Neural crest cell (in vitro differentiated cells): ENCODE measurements at places on chromosomes 3 and 15. TPM values are rescaled to one million over a fixed set of nuclear protein-coding genes. Genes with fewer than 3 reads are reported as not detected.
A peak's percentile ranks its signal among the peaks of the same experiment; 100 is the strongest.

The DUOX1 gene
- total RNA-seq: not detected in 2 replicates

The AGTR1 gene
- 2.1 and 2.3 TPM in 2 replicates for total RNA-seq

The SENP2 gene
- total RNA-seq: 46.7 and 55.6 TPM in 2 replicates

The LMLN gene
- total RNA-seq: 9.6 and 10.1 TPM in 2 replicates

The CLSTN2 gene
- total RNA-seq: 1.5 and 1.9 TPM in 2 replicates

DNA sequence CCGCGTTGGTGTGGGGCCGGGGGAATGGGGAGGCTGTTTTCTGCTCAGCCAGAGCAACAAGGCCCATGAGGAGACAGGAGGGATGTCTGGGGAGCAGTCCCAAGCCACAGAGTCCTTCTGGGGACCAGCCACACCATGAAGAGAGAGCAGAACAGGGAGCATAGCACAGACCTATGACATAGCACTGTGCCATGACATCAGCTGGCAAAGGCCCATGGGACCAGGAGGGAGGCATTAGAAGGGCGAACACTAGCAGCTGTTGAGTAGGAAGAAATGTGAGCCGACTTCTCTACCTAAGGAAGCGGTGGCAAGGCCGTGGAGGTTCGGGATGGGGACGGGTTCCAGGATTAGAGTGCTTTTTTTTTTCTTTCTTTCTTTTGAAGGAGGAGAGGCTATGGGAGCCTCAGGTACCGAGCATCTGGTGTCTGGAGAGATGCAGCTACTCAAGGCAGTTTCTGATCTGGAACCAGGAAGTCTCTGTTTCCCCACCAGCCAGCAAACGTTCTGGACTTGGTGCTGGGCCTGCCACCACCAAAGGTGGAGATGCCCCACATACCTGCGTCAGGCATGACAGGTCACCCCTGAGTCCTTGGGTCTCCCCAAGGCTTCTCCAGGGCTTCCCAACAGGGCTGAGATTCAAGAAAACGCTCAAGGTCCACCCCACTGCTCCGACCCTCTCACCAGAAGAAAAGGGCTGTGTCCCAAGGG, 77.3 kb upstream of the CGNL1 start:
- peak overlapping the region; percentile 59 for H3K4me3 ChIP-seq
- DNase-seq: no peak
- H3K27me3 ChIP-seq: no peaks in the 10 kb centered on the region
- H3K36me3 ChIP-seq: peaks cover 8% of the 10 kb centered on the region
- peaks cover 24% of the 10 kb centered on the region for H3K4me1 ChIP-seq

- H3K36me3 ChIP-seq: peaks cover 55% of the 10 kb centered on the region
- H3K27ac ChIP-seq: no peak overlapping the region
- H3K27me3 ChIP-seq: no peaks in the 10 kb centered on the region
- DNase-seq: no peak
- no peaks in the 10 kb centered on the region for H3K4me1 ChIP-seq
- no peak overlapping the region for H3K4me3 ChIP-seq
These were observed 26.1 kb downstream of the PCCB start for GRCh38 chr3:136276049-136276755.

GRCh38 chr3:186401556-186401955, 39.5 kb upstream of the DGKG start:
- H3K4me3 ChIP-seq: no peak overlapping the region
- no peak overlapping the region for H3K27ac ChIP-seq
- no peaks in the 10 kb centered on the region for H3K36me3 ChIP-seq
- H3K4me1 ChIP-seq: no peaks in the 10 kb centered on the region
- peaks cover 11% of the 10 kb centered on the region for H3K27me3 ChIP-seq
- no peak for DNase-seq

- no peak overlapping the region for H3K27ac ChIP-seq
- no peak for DNase-seq
- no peak overlapping the region for H3K4me3 ChIP-seq
- no peaks in the 10 kb centered on the region for H3K27me3 ChIP-seq
These were observed 40.9 kb upstream of the CLSTN2 start for GRCh38 chr3:139893963-139894642.

GRCh38 chr3:142993958-142994442, 7.4 kb upstream of the U2SURP start:
- H3K27ac ChIP-seq: no peak overlapping the region
- H3K36me3 ChIP-seq: no peaks in the 10 kb centered on the region
- H3K4me3 ChIP-seq: peak overlapping the region; percentile 60
- peak; percentile 66 for DNase-seq
- no peaks in the 10 kb centered on the region for H3K27me3 ChIP-seq
- H3K4me1 ChIP-seq: peaks cover 6% of the 10 kb centered on the region

GRCh38 chr3:133532951-133533350, 40.5 kb upstream of the CDV3 start:
- no peaks in the 10 kb centered on the region for H3K27me3 ChIP-seq
- no peaks in the 10 kb centered on the region for H3K36me3 ChIP-seq
- H3K27ac ChIP-seq: no peak overlapping the region
- no peak for DNase-seq
- no peak overlapping the region for H3K4me3 ChIP-seq
- no peaks in the 10 kb centered on the region for H3K4me1 ChIP-seq

GRCh38 chr3:137765310-137766033, 1.4 kb downstream of the SOX14 start:
- H3K27me3 ChIP-seq: peaks cover 100% of the 10 kb centered on the region
- peaks cover 41% of the 10 kb centered on the region for H3K4me1 ChIP-seq
- H3K36me3 ChIP-seq: no peaks in the 10 kb centered on the region
- DNase-seq: no peak
- H3K4me3 ChIP-seq: no peak overlapping the region
- no peak overlapping the region for H3K27ac ChIP-seq

GRCh38 chr3:194852831-194853508, 167.3 kb downstream of the FAM43A start:
- H3K36me3 ChIP-seq: no peaks in the 10 kb centered on the region
- no peak overlapping the region for H3K4me3 ChIP-seq
- H3K4me1 ChIP-seq: peaks cover 5% of the 10 kb centered on the region
- H3K27ac ChIP-seq: no peak overlapping the region

DNA sequence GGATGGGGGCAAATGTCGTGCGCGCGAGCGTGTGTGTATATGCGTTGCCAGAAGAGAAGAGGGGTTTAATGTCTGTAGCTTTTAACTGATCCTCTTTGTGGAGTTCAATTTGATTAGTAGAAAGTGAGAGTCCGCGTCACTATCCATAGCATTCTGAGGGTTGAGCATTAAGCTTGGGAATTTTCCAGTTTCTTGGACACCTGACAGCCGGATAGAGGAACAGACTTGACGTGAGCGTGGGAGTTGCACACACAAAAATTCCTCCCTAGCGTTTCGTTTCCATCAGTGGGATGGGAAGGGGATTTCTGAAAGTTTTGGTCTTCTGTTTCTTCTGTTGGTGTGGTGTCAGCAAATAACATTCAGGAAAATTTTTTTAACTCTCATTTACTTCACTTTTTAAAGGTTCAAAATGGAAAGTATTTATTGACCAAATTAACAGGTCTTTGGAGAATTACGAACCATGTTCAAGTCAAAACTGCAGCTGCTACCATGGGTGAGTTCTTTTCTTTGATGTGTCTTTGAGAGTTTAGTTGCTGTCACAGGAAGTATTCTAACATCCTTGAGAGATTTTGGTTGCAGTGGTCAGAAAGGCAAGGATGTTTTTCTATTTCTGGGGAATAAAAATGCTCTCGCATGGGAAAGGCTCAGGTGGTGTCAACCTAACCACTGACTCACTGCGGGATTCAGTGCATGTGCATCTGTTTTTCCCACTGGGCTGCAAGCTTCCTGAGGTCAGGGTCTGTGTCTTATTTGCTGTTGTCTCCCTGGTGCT, 841 bp downstream of the POGLUT1 start:
- H3K36me3 ChIP-seq: peaks cover 2% of the 10 kb centered on the region
- H3K27me3 ChIP-seq: no peaks in the 10 kb centered on the region
- peak overlapping the region; percentile 81 for H3K27ac ChIP-seq
- peak overlapping the region; percentile 99 for H3K4me3 ChIP-seq
- H3K4me1 ChIP-seq: peaks cover 31% of the 10 kb centered on the region

DNA sequence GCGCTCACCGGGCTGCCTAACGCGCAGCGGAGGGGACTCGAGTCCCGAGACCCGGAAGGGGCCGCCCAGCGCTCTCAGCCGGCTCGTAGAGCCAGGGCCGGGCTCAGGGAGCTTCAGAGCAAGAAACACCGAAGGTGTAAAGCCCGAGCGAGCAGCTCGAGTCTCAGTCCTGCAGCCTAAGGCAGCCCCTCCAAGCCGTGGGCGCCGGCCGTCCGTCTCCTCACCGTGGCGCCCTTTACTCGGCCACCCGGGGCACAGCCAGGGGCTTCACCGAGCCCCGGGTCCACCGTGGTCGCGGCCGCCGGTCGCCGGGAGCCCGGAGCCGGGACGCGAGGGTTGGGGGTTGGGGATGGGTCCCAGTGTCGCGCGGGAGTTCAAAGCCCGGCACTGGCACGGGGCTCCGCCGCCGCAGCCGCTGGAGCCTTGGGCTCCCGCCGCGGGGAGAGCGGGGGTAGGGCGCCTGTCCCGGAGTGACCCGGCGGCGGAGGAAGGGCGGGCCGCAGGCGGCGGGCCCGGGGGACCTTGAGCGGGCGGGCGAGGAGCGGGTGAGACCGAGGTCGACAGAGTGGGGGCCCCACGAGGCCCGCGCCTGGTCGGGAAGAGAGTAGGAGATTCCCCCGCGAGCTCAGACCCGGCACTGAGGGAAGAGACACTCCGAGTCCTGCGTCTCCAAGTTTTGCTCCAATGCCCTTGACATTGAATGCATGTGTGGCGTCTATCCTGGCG, 26.9 kb upstream of the THRB start:
- H3K36me3 ChIP-seq: no peaks in the 10 kb centered on the region
- peak overlapping the region; percentile 79 for H3K4me3 ChIP-seq
- peaks cover 88% of the 10 kb centered on the region for H3K27me3 ChIP-seq
- H3K27ac ChIP-seq: no peak overlapping the region

GRCh38 chr15:61871926-61872522, 188.2 kb downstream of the VPS13C start:
- no peak overlapping the region for H3K4me3 ChIP-seq
- no peaks in the 10 kb centered on the region for H3K4me1 ChIP-seq
- no peaks in the 10 kb centered on the region for H3K27me3 ChIP-seq
- no peaks in the 10 kb centered on the region for H3K36me3 ChIP-seq

- peak overlapping the region; percentile 100 for H3K27ac ChIP-seq
- peaks cover 46% of the 10 kb centered on the region for H3K4me1 ChIP-seq
- DNase-seq: peak; percentile 69
- peaks cover 7% of the 10 kb centered on the region for H3K27me3 ChIP-seq
These were observed 1.4 kb downstream of the ACVR2B start for GRCh38 chr3:38454884-38455638.

- no peaks in the 10 kb centered on the region for H3K27me3 ChIP-seq
- H3K36me3 ChIP-seq: no peaks in the 10 kb centered on the region
- peak overlapping the region; percentile 24 for H3K27ac ChIP-seq
- no peak for DNase-seq
These were observed 99.4 kb upstream of the TNIK start for GRCh38 chr3:171559586-171559985.

DNA sequence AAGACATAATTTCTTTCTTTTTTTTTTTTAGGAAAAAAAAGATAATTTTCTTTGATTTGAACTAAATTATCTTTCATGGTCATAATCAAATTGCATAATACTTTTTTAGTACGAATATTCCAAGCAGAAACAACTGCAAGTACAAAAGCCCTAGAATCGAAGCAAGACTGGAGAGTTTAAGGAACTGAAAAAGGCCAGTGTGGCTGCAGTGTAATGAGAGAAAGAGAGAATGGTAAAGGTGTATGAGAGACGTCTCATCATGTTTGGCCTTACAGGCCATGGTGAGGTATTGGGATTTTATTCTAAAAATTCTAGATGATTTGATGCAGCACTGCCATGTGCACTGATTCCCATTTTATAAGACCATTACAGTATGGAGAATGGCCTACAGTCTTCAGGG, 180.9 kb downstream of the SUCNR1 start:
- DNase-seq: no peak
- H3K4me3 ChIP-seq: no peak overlapping the region
- no peaks in the 10 kb centered on the region for H3K36me3 ChIP-seq
- no peaks in the 10 kb centered on the region for H3K27me3 ChIP-seq
- H3K4me1 ChIP-seq: no peaks in the 10 kb centered on the region

- no peak overlapping the region for H3K27ac ChIP-seq
- no peak for DNase-seq
- H3K4me3 ChIP-seq: peak overlapping the region; percentile 93
- H3K27me3 ChIP-seq: peaks cover 4% of the 10 kb centered on the region
- peaks cover 53% of the 10 kb centered on the region for H3K4me1 ChIP-seq
- peaks cover 4% of the 10 kb centered on the region for H3K36me3 ChIP-seq
These were observed 2.1 kb downstream of the IDH2 start for GRCh38 chr15:90099868-90100831.

DNA sequence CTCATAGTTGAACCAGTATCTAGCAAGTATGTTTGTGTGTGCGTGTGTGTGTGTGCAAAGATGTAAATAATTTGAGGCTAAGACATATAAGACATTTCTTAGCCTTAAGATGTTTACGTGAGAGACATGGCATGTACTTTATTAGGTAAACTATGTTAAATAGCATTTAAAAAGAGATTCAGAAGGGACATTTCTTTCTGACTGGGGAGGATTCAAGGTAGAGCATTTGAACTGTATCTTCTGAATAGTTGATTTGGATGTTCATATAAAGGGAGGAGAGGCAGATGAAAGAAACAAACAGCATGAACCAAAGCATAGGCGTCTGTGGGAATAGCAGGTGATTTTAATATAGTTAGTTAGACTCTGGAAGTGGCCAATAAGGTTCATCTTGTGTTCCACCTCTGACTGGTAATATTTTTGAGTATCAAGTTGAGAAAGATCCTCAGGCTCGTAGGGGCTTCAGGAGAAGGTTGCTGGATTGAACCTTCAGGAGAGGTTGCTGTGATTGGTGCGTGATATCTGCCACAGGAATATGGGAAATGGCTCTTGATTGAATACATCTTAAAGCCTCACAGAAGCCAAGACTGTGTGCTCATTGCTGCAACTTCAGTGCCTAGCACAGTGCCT, 12.6 kb downstream of the NFKBIZ start:
- H3K4me3 ChIP-seq: no peak overlapping the region
- no peak overlapping the region for H3K27ac ChIP-seq
- H3K4me1 ChIP-seq: no peaks in the 10 kb centered on the region
- H3K27me3 ChIP-seq: no peaks in the 10 kb centered on the region

DNA sequence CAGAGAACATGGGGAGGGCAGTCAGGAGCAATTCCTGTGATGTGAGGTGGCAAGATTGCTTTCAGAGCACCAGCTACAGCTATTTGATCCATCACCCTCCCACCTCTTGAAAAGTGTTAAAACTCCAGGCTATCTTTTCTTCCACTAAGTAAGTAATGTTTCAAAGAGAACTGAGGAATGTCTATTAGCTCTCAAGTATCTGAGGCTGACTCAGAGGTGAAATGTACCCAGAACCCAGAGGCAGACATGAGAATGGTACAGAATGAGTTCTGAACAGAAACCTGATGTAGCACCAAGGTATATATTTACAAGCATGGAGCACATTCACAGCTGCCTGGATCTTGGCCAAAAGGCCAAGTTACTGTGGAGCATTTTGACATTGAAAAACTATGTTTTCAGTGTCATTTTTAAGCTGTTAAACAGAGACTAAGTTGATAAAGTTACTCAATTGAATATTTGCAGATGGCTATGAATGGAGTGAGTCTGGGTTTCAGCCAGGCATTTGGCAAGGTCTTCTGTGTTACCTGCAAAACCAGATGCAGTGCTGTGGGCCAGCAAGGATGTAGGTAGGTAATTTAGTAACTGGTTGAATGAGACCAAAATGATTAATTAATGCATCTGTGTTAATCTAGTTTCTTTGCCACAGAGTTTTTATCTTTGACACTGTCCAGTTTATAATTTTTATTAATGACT, 227.7 kb upstream of the CD96 start:
- no peak overlapping the region for H3K4me3 ChIP-seq
- no peaks in the 10 kb centered on the region for H3K36me3 ChIP-seq
- no peaks in the 10 kb centered on the region for H3K4me1 ChIP-seq
